ENCODE measurements at places on chromosomes 6 and 20.

- no peak for DNase-seq
Observed at GRCh38 chr20:17295151-17295726, 68.4 kb downstream of the PCSK2 start.

DNA sequence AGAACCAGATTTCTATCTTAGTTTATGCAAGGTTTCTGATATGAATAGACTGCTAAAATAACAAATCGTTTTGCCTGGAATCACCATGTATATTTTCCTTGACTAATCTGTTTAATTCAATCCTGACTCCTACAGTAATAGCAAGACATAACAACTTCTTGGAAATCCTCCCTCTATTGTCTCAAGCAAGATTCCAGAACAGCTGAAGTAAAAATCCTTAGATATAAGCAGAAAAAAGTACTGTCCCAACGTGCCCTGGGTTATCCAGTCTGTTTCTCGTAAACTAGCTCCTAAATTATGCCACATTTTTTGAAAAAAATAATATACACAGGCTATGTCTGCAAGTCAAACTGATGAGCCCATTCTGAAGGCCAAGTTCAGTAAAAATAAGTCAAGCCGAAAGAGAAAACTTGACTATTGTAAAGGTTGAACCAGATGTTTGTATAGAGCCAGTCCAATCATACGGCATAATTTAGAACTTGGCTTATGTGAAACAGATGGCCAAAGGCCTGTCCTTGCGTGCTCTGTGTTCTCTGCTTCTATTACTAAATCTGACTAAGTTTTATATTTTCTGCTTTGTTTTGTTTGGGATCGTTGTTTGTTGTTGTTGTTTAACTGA is 341.6 kb upstream of the NRSN1 start:
- no peak for DNase-seq

DNA sequence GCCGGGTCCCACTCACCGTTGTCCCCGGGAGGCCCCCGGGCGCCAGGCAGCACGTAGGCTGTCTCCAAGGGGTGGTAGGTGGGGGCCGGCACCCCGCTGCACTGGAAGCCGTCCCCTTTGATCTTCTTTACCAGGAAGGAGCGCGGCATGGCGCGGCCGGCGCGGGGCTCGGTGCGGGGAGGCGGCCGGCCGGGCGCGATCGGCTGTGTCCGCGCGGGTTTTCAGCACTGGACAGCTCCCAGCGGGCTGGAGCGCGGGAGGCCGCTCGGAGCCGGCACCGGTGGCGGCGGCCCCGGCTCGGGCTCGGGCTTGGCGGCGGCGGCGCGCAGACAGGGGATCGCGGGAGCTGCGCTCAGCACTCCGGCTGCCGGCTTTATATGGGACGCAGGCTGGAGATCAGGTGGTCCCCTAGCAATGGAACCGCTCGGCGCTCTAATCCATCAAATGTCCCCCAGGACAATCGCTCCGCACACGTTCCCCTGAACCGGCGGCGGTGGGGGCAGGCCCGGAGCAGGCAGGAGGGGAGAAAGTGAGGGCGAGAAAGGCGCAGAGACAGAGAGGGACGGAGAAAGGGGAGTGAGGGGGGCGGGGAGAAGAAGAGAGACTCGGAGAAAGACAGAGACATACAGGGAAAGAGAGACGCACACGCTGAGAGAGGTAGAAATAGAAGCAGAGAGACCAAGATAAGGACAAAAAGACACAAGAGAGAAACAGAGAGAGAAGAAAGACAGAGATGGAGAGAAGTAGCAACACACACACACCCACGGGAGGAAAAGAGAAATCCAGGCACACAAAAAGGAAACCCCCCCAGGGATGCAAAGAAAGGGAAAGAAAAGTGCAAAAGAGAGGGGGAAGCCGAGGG is at the start of gene SCRT2:
TSS of gene SCRT2 (minus strand) at position 350 of the 862 bp plus-strand sequence. CDS start at position 149, 201 bp downstream.
- peak; percentile 24 for DNase-seq

- DNase-seq = peak; percentile 75
Observed at GRCh38 chr6:3746119-3746691, 5.3 kb downstream of the PXDC1 start.

DNA sequence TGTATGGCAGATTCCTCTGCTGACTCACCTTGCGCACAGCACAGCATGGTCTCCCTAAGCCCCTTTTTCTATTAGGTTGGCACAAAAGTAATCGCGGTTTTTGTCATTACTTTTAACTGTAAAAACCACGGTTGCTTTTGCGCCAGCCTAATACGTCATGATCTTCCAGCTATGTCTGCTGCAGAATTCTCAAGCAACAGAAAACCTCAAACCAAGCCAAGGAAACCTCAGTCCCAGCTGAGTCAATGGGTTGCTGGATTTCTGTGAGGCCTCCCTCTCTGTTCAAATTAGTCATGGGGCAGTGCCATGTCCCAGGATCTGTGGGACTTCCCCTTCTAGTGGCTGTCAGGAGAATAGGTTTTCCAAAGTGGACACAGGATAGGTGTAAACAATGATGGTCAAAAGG is 15.7 kb upstream of the ENPP1 start:
- DNase-seq = no peak

DNA sequence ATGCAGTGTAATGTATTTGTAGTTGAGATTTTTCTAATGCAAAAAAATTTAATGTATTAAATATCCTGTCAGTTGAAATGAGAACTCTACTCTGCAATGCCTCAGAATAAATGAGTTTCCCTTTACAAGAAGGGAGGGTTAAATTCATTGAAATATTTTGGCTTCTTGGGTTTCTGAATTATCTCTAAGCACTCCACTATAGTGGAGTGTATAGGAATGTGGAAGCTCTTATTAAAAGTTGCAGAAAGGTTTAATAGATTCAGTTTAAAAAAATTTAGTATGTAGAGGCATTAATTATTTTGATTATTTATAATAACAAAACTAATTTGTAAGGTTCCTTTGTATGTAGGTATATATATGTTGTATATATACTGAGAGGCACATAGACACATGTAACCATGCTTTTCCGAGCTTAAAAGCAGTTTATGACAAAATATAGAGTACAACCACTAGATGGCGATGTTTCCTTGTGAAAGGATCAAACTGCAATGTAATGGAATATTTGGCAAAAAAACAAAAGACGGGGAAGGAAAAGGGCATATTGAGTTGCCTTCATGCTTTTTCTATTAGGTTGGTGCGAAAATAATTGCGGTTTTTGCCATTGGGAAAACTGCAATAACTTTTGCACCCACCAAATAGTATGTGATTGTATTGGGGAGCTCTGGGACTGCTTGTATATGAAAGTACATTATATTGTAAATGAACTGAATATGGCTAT is 144.2 kb downstream of the MYO6 start:
- no peak for DNase-seq
